SJSA1 (cell line): ENCODE measurements at places on chromosomes 4 and X. TPM values are rescaled to one million over a fixed set of nuclear protein-coding genes. Genes with fewer than 3 reads are reported as not detected.

DNA sequence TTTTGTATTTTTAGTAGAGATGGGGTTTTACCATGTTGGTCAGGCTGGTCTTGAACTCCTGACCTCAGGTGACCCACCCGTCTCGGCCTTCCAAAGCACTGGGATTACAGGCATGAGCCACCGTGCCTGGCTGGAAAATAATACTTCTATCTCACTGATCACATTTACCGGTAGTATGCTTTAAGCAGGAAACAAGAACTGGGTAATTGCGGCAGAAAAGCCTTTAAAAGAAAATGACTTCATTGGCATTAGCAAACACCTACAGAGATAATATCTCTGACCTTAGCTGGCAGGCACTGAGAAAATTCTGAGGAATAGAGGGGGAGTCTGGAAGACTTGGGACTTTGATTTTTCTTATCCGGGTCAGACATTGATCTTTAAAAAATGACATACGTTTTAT, 78.5 kb downstream of the SHROOM3 start:
- no peak for DNase-seq

GRCh38 chr4:27764526-27764837, 903.8 kb downstream of the STIM2 start:
- no peak for DNase-seq

DNA sequence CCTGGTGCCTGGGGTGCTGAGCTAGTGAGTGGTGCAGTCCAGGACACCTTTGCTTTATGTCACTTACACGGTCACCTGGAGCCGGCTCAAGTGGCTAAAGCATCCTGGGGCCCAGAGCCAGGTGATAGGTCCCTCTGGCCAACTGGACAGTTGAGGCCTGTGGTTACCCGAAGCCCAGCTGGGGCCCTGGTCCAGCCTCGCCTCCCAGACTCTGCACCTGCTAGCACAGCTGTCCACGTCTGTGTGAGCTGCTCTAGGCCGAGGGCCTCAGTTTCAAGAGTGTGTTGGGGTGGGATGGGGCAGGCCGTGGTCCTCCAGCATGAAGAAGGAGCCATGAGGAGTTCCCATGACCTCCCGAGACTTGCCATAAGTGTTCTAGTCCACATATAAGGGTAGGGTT, 7.7 kb upstream of the ADD1 start:
- no peak for DNase-seq

DNA sequence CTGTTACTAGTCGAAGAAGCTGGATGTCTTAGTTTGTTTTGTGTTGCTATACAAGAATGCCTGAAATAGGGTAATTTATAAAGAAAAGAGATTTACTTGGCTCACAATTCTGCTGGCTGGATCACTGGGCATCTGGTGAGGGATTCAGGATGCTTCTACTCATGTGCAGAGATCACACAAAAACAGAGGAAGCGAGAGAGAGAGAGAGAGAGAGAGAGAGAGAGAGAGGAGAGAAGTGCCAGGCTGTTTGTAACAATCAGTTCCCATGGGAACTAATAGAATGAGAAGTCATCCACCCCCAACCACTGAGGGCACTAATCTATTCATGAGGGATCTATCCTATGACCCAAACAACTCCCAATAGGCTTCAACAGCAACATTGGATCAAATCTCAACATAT, 66.2 kb upstream of the FAM9A start:
- DNase-seq = no peak

- DNase-seq = no peak
These were observed 184.8 kb downstream of the FBXW7 start for GRCh38 chr4:152351080-152351479.

DNA sequence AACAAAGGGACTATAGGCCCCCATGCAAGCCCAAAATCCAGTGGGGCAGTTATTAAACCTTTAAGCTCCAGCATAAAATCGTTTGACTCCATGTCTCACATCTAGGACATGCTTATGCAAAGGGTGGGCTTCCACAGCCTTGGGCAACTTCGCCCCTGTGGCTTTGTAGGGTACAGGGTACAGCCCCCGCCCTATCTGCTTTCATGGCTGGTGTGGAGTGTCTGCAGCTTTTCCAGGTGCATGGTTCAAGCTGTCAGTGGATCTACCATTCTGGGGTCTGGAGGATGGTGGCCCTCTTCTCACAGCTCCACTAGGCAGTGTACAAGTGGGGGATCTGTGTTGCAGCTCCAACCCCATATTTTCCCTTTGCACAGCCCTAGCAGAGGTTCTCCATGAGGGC, 559.8 kb upstream of the TECRL start:
- no peak for DNase-seq

GRCh38 chr4:151860561-151861093, 99.8 kb upstream of the GATB start:
- no peak for DNase-seq

DNA sequence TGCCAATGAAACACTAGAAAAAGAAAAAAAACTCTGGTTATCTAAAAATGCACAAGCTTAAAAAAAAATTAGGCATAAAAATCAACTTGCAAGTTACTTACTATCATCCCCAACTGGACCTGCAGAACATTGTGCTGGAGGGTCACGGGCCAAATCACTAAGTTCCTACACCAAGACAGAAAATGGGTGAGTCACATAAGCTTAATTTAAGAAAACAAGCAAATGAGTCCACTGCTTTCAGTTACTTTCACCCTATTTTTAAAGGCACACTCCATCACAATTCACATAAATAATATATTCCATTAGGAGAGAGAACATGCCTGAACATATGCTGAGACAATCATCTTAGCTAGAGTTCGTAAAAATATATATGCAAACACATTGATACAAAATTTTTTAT, 17.7 kb downstream of the UBE2D3 start:
- DNase-seq = no peak

- no peak for DNase-seq
These were observed 1523.7 kb downstream of the ARAP2 start for GRCh38 chr4:34720571-34720970.

DNA sequence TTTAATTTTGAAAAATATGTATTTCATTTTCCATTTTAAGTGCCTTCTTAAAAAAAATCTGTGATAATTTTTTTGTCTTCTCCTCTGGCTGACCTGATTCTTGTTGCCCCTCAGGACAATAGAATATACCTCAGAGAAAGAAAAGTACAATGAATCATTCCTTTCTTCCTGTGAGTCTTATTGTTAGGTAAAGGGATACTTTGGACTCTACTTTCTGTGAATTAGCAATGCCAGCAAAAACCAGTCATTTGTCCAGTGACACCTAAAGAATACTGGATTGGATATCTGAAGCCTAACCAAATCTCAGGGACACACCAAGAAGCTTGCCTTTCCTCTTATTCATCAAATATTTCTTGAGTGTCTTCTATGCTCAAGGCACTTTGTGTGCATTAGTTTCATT, 102.1 kb downstream of the AREG start:
- no peak for DNase-seq

GRCh38 chrX:6053141-6053540, 175.5 kb downstream of the NLGN4X start:
- DNase-seq = no peak

GRCh38 chr4:4859799-4860599, 534 bp downstream of the MSX1 start:
- DNase-seq = no peak

DNA sequence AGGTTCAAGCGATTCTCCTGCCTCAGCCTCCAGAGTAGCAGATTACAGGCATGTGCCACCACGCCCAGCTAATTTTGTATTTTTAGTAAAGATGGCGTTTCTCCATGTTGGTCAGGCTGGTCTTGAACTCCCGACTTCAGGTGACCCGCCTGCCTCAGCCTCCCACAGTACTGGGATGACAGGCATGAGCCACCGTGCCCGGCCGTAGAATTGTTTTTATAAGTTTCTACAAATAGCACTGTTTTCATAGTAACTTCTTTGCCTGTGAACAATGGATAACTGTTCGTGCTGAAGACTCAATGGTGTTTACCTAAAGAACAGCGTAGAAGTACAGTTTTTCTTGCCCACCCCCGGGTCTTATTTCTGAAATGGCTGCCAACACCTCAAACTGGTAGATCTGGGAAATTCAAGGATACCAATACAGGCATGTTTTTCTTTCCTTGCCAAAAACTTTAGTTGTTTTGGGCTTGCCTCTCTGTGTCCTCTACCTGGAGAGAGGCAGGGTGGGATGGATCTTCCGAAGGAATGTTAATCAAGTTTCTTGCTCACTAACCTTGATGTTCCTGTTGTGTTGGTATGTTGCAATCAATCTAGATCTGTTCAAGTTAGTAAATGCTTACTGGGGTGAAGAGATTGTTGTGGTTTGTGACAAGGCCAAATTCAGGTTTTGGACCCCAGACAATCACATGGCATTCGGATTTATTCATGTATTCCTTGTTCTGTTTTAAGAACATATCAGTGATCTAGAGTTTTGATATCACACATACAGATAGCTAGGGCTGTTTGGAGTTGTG, 2.8 kb upstream of the RUFY3 start:
- DNase-seq = no peak

- DNase-seq = no peak
These were observed 84.6 kb downstream of the TSPAN5 start for GRCh38 chr4:98573791-98574190.

DNA sequence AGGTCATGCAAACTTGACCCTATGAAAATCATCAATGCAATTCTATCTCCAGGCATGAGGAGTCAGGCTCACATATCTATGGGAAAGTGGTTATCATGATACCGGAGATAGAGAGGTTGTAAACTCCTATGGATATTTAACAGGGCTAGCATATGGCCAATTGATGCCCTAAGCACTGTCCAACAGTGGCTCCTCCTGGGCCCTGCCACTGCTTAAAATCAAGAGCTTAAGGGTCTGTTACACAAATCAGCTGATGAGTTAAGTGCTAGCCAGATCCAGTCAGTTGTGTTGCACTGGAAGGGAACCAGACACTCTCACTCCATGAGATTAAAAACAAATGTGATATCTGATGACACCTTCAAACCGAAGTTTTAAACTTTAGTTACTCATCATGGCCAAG, 337.6 kb downstream of the STIM2 start:
- no peak for DNase-seq

DNA sequence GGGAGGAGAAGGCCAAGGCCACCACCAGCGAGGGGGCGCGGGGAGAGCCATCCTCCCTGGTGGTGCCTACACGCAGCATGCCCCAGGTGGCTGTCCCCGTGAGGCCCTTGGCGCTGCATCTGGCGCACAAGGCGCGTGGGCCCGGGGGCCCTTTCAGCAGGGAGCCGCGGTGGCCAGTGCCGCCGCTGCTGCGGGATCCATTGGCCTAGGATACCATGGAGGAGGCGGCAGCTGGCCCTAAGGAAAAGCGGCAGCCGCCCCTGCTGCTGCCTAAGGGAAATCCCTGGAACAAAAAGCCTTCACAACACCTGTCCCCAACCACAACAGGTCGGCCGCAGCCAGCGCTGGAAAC, 1059.6 kb downstream of the TECRL start:
- DNase-seq = no peak

DNA sequence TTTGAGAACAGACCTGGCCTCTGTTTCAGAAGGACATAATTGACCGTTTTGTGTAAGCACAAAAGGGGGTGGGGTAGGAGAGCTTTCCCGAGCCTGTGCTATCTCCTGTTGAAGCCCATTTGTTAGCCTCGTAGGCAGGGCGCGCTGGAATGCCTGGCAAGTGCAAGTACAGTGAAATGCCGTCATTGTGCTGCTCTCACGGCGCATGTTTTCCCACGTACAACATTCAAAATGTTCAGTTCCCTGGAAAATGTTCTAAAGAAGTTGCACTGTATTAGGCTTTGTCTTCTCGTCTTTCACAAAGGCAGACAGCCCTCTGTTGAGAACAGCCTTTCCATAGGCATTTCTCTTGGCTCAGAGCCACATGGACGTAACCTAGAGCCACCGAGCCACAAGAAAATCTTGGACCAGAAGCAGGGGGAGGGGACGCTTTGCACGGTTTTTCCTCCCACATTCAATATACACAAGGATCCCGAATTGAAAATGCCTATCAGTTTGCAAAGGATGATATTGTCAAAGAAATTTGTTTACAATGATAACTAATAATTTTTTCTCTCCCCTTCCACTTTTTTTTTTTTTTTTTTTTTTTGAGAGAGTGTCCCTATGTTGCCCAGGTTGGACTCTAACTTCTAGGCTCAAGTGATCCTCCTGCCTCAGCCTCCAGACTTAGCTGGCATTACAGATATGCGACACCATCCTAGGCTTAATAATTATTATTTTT, 54.6 kb upstream of the RAPGEF2 start:
- peak; percentile 42 for DNase-seq

DNA sequence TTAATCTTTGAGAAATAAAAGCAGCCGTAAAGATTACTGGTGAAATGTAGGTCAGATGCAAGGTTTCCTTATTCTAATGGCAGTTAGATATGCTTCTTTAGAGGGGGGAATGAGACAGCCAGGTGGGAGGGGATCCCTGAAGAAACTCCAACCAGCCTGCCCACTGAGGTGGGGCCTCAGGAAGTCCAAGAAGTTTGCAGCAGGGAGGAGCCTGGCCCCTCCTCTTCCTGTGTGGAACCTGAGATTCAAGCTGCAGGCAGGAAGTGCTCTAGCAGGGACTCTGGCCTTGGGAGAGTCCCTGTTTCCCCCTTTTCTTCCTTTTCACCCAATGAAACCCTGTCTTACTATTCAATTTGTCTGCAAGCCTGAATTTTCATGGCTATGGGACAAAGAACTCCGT, 101.4 kb upstream of the SLITRK2 start:
- DNase-seq = no peak

- DNase-seq = no peak
These were observed 5.4 kb downstream of the TSPAN5 start for GRCh38 chr4:98652996-98653395.

GRCh38 chr4:62366939-62367338, 1166.8 kb downstream of the ADGRL3 start:
- DNase-seq = no peak

DNA sequence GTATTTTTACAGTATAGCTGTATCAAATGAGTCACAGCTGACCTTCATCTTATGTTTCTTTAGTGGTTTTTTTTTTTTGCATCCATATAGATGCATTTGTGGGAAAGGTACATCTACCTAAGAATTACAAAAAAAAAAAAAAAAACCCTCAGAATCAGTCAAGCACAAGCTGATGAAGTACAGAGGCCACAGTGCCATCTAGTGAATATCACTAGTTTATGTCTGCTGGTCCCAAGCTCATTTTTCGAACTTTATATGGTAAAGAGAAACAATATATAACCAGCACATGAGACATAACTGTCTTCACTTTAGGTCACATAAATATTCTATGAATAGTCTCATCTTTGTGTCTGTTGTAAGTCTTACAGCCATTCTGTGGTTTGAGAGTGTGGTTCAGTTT, 220.1 kb downstream of the DLG3 start:
- DNase-seq = no peak

- no peak for DNase-seq
These were observed 47.6 kb upstream of the UXT start for GRCh38 chrX:47706575-47706974.

GPRASP1 gene
- 0.63 and 0.87 TPM in 2 replicates for total RNA-seq

OPRPN gene
- total RNA-seq = not detected in 2 replicates

DUX4 gene
- total RNA-seq = not detected in 2 replicates

TSC22D3 gene
- total RNA-seq = 20.0 and 28.1 TPM in 2 replicates

GPRASP3 gene
- 0.22 and 0.68 TPM in 2 replicates for total RNA-seq

MAGEA2 gene
- not detected in 2 replicates for total RNA-seq

NALF2 gene
- total RNA-seq = not detected in 2 replicates

SLITRK2 gene
- total RNA-seq = not detected in 2 replicates

UBA1 gene
- 144 and 184 TPM in 2 replicates for total RNA-seq

GLUD2 gene
- total RNA-seq = 0.38 and 0.55 TPM in 2 replicates

SRPX gene
- 8.5 and 13.4 TPM in 2 replicates for total RNA-seq

CFI gene
- 3.7 and 6.1 TPM in 2 replicates for total RNA-seq

RPA4 gene
- 0.16 and 0.29 TPM in 2 replicates for total RNA-seq

NEIL3 gene
- 26.8 and 27.3 TPM in 2 replicates for total RNA-seq
